Motor neuron (in vitro differentiated cells): ENCODE measurements at places on chromosomes 16 and 17. TPM values are rescaled to one million over a fixed set of nuclear protein-coding genes. Genes with fewer than 3 reads are reported as not detected.

Gene PTGES3L
- total RNA-seq = 2.1 and 3.0 TPM in 2 replicates

Gene DOC2B
- 5.7 and 6.6 TPM in 2 replicates for total RNA-seq

- ATAC-seq = peak; percentile 9
Measured at GRCh38 chr17:83173914-83174361, 94.5 kb downstream of the METRNL start.

- ATAC-seq = no peak
Measured at GRCh38 chr16:83717814-83718213, 90.0 kb upstream of the HSBP1 start.

DNA sequence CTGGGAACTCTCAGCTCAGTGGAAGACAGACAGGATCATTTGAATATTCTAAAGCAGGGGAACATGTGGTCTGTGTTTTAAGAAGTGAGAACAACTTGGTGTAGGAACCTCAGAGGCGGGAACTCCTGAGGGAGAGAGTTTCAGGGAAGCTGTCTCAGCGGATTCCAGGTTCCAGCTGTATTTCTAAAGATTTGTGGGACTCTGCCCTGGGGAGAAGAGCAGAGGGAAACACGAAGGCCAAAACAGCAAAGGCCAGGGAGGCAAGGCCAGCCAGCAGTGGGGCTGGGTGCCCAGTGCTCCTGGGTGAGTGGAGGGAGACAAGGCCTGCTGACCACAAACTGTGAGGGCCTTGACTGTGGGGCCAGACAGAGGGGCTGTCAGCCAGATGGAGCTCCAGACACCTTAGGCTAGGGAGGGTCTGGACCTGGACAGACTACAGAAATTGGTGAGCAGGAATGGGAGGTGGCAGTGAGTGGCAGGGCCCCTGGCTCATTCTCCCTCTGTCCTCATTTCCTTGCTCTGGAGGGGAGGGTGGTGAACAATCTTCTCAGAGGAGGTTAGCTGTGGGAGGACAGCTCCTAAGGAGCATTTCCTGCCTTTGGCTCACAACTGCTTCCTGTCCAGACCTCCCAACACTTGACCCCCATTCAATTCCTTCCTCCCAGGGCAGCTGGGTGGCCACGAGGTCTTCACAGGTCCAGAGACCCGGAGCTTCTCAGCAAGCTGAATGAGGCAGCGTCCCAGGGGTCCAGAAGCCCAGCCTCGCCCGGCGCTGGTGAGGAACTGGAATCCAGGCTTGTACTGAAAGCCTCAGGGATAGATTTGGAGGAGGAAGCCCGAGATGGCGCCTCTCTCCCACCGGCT is 21.0 kb upstream of the FZD2 start:
- ATAC-seq = peak; percentile 6

- no peak for ATAC-seq
Measured at GRCh38 chr17:14037453-14037852, 31.9 kb upstream of the COX10 start.

DNA sequence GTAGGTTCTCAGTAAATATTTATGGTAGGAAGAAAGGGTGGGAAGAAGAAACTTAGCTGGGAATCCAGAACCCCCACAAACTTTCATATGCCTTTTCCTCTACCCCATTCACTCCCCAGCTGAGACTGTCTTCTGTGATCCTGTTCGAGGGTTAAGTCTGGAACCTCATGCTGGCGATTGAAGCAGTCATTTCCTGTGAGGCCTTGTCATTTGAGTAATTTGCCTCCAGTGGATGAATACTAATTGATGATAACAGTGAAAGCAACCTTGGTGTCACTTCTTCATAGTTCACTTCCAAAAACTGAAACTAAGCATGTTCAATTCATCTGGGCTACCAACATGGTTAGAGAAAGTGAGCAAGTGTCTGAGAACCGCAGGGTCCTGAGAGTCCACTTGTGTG is 401.2 kb downstream of the CDH13 start:
- ATAC-seq = no peak

Gene EME1
- total RNA-seq = 14.5 and 16.7 TPM in 2 replicates

GRCh38 chr17:73719588-73720071 is 75.4 kb upstream of the SDK2 start:
- peak; percentile 84 for ATAC-seq

Gene SYT17
- 4.6 and 5.3 TPM in 2 replicates for total RNA-seq

GRCh38 chr16:28845293-28845692 is 855 bp downstream of the TUFM start:
- peak; percentile 23 for ATAC-seq

DNA sequence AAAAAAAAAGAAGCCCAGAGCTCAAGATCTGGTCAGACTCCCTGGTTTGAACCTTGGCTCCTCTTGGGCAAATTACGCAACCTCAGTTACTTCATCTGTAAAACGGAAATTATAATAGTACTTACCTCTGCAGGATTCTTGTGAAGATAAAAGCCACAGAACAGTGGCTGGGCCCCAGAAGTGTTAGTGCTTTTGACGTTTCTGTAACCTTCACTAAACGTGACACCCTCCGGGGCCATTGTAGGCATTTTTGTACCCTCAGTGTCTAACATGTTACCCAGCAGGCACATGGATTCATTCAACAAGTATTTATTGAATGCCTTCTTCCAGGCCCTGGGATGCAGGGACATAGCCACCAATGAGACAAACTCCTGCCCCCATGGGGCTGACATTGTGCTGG is 58.0 kb downstream of the PITPNC1 start:
- no peak for ATAC-seq

Gene KRT40
- total RNA-seq = not detected in 2 replicates

Gene DNAAF8
- 3.2 and 3.4 TPM in 2 replicates for total RNA-seq

DNA sequence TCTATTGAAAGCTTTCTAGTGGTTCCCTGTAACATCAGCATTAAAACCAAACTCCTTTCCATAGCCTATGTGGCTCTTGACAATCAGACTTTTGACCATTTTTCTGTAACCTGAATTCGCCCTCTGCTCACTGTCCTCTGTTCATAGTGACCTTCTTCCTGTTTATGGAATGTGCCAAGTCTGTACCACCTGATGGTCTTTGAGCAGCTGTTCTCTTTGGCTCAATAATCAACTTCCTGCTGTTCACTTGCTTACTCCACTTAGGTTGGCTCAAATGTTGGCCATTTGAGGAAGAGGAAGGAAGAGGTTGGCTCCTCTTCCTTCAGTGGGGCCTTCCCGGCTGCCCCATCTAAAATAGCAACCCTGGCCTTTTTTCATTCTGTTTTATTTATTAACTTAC is 251.5 kb downstream of the CA10 start:
- ATAC-seq = no peak

Gene RAB37
- total RNA-seq = 0.15 and 0.70 TPM in 2 replicates

DNA sequence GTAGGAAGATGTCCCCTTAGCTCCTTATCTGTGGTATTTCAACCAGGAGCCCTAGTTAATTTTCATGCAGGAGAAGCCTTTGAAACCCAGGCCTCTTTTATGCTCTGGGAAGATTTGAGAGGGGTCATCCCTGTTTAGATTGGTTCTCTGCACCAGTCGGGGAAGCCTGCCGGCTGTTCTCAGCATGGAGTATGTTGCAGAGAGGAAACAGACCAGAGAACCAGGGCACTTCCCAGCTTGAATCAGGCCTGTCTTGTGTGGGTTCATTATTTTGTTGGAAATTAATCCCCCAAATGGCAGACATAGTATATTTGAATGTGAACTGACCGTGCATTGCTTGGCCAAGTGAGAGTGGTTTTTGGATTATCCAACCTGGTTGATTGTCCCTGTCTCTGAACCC is 1082.1 kb upstream of the RBFOX1 start:
- no peak for ATAC-seq

GRCh38 chr17:55366020-55366481 is 55.6 kb downstream of the MMD start:
- no peak for ATAC-seq

GRCh38 chr16:15492091-15492740 is 57.8 kb downstream of the BMERB1 start:
- no peak for ATAC-seq

DNA sequence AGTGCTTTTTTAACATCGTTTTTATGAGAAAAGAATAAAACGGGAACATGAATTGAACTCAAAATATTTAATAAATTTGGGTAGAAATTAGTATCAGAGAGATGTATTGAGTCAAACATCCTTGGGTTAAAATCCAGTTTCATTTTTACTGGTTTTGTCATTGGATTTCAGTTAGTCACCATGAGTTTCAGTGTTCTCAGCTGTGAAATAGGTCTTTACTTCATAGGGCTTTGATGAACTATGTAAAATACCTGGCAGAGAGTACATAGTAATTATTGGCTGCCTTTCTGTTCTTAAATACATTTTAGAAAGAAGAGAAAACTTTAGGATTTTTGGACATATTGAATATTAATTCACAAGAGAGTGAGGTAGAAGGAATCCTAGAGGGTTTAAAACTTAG is 105.8 kb downstream of the TANC2 start:
- no peak for ATAC-seq

GRCh38 chr17:41500131-41500911 is 5.1 kb downstream of the KRT13 start:
- ATAC-seq = peak; percentile 28

Gene CLDN7
- total RNA-seq = 0.38 and 0.50 TPM in 2 replicates

DNA sequence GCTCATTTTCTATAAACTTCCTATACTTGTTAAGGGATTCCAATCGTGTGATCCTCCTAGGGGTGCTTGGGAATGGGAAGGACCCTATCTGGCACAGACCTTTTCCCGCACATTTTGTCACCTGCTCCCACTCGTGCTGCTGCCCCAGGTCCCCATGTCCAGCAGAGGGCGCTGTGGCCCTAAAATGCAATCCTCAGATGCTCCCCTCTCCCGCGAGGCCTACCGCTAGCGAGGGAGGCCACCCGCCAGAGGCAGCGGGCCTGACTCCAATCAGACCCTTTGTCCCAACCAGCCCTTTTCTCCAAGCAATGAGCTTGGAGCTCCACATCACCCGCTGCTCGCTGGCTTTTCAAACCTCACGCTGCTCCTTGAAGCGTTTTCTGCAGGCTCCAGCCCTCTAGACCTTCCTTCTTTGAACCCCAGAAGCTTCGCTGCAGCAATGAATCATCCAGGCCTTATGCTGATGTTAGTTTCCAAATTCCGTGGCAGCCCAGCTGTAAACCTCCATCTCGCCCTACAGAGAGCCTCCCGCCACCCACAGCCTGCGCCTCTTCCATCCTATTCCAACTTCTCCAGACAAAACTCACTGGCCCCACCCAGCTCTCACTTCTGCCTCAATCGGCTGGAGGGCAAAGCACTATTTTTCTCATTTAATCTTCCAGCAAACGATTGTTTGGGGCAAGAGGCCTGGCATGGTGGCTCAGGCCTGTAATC is 23.6 kb upstream of the FZD2 start:
- peak; percentile 91 for ATAC-seq

Gene TSPOAP1
- 13.0 and 18.0 TPM in 2 replicates for total RNA-seq

DNA sequence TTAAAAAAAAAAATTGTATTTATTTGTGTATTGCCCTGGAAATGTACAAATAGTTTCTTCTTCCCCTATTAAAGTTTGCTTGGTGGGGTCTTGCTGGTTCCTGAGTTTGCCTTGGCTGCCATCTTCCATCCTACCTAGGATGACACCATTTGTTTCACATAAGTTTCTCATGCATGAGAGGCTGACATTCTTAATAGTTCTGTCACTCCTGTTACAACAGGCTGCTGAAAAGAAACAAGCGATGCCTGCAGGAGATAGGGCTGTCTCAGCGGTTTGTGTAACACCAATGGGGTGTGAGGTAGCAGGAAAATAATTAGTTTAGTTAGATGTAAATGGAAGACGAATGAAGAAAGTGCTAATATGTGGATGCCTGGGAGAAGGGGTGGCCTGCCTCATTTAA is 1000.9 kb upstream of the RBFOX1 start:
- no peak for ATAC-seq

- ATAC-seq = no peak
Measured at GRCh38 chr17:74691151-74691550, 21.6 kb downstream of the CD300LF start.

Gene CLDN9
- 0.66 and 0.68 TPM in 2 replicates for total RNA-seq
